ENCODE measurements at places on chromosomes 2 and 18.

GRCh38 chr2:186718903-186719302 lies 25.0 kb downstream of the FAM171B start:
- no peak for DNase-seq

DNA sequence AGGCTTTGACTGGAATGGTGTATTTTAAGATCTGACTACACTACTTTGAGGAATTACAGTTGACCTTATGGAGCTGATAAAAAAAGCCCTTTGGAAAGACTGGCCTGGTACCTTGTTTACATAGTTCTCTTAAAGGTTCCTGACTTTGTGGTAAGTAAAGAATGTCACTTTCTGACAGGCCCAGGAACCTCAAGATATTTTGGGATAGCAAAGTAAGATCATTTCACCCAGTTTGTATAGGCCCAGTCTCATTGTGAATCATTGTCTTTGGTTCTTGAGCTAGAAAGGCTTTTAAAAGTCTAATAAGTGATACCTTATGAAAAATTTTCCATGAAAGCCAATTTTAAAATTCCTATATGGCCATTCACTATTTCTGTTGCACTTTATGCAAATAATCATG lies 316.3 kb upstream of the LRRTM4 start:
- DNase-seq = no peak

DNA sequence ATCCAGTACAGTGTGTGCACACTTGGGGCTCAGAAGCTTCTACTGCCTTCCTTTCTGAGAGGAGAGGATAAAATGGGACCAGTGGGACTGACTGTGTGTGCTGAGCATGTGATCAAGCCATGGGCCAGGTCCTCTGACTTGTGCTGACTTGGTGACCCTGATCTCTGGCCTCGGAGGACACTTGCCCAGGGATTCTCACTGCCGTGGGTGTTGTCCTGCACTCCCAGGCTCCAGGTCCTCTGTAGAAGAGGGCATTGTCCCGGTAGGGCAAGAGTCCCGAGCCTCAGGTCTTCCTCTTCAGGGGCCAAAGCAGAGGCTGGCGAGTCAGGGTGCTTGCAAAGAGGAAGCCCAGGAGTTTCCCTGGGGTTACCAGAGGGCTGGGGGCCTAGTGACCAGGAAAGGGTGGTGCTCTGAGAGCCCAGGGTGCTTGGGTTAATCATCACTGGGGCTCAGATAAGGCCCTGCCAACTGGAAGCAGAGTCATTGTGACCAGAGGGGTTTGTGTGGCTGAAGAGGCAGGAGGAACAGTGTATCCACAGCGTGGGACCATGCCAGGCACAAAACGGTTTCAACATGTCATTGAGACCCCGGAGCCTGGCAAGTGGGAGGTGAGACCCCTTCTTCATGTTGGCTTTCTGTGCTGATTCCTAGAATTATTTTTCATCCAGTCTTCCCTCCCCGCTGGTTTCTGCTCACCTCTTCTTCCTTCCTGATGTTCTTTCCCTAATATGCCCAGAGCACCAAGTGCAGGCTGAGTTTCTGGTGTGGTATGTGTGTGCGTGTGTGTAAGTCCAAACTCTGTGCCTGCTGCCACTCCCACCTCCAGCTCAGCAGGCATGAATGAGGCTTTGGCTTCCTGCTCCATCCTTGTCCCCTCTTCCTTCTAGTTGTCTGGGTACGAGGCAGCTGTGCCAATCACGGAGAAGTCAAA lies at the start of gene GCKR:
GCKR (plus strand) TSS at position 483 of the 931 bp plus-strand sequence; CDS start at position 549, 66 bp downstream.
- DNase-seq = no peak

DNA sequence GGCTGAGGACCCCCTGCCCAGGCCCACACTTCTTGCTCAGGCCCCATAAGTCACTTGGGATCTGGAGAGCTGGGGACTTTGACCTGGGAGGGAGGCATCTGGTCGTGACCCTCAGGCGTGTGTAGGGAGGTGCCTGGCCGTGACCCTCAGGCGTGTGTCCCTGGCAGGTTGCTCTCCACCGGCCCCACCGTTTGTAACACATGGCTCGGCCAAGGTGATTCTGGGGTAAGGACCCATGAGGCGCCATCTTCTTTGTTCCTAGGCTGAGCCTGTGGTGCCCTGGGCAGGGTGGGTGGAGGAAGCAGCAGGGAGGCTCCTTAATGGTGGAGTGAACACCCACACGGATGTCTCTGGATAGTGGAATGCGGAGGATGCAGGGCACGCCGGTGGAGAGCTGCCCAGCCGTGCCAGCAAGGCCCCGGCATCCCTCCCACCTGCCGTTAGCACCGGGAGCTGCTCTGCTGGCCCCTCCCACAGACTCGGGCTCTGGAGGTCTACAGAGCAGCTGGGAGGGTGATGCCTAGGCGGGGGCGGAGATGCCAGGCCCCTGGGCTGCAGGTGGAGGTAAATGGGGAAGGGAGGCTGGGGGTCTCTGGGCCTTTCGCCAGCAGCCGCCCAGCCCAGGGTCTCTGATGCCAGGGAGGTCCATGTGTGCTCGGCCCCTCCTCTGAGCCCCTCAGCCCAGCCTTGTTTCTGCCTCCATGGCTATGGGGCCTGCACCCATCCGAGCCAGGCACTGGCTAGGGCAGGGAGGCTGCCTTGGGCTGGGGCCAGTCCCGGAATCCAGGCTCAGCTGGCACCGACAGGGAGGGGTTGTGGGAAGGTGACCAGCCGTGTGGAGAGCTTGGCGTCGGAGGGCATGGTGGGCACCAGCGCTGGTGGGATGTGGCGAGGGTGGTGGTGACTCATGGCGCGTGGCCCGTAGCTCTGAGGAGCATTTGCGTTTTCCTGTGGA lies 1.1 kb upstream of the GAL3ST2 start:
- no peak for DNase-seq

- DNase-seq = no peak
Observed at GRCh38 chr2:33655626-33656320, 56.7 kb upstream of the FAM98A start.

DNA sequence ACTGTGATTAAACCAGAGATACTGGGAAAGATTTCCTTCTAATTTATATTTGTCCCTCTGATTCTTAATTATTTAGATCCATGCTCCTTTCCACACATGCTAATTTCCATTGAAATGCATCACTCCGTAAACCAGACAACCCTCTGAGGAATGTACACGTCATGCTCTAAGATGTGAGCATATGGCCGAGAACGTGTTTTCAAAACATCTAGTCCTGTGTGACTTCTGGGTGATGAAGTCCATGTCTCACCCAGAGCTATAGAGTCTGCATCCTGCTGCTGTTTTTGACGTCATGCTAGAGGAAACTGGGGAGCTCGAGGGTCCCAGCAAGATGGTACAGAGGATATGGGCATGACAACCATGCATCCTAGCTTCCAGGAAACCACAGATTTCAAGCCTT lies 53.6 kb downstream of the CAPN13 start:
- DNase-seq = no peak

DNA sequence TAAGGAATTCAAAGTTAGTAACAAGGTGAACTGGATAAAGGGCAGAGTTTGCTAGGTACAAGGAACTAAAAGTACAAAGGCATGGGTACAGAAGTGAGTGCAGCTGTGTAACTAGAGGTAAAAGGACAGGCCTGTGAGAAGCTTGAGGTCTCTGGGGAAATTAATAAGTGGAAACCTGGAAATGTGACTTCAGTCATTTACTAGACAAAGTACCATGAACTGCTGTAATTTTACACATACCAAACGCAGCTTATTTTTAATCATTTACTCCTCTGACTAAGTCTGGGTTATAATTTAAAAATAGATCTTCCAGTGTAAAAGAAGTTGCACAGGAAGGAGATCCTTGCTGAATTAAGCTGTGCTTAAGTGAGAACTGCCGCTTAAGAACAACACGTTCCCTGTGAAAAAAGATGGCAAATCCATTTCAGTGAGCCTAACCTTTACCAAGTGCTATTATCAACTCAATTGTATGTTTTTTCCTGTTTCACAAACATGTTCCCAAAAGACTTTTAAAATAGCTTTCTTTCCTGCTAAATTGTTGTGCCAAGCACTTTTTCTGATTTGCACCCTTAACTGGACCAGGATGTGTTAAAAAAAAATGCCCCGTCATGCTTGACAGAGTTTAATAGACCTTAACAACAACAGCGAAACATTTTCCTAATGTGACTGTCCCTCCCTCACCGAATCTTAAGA lies 44.3 kb downstream of the CALCRL start:
- no peak for DNase-seq

DNA sequence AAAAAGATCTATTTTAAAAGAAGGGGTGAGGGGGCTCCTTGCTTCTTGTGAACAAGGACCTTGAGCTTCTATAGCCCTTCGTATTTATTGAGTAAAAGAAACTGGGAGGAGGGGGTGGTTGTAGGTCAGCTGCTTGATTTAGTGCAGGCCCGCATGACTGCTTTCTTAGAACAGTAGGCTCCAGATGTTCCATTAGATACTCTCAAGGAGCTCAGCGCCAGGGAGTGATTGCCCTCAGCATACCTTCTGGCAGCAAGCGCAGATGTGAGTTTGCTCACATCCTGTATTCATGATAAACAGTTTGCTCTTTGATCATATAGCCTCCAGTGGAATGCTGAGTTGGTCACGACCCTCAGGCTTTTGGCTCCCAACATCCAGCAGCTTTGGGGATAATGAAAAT lies 108.9 kb upstream of the XPO1 start:
- DNase-seq = no peak

GRCh38 chr2:46323730-46324129 lies 26.5 kb downstream of the EPAS1 start:
- DNase-seq = no peak

- DNase-seq = no peak
Observed at GRCh38 chr18:76757335-76757734, 65.0 kb upstream of the ZNF236 start.

DNA sequence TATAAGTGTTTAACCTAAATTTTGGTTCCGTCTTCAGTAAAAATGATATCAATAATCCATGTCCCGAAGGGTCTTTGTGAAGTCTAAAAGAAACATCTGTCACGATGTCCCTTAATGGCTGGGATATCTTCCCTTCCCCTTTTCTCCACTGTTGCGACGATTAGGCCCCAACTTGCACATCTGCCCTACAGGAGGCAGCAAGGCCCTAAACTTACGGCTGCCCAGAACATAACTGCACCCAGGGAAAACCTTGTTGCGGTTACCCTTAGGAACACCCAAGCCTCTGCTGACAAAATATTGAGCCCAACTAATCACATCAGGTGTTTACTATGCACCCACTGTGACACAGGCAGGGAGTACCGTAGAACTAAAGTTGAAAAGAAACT lies 1.3 kb upstream of the SMAD2 start:
- DNase-seq = peak; percentile 76

DNA sequence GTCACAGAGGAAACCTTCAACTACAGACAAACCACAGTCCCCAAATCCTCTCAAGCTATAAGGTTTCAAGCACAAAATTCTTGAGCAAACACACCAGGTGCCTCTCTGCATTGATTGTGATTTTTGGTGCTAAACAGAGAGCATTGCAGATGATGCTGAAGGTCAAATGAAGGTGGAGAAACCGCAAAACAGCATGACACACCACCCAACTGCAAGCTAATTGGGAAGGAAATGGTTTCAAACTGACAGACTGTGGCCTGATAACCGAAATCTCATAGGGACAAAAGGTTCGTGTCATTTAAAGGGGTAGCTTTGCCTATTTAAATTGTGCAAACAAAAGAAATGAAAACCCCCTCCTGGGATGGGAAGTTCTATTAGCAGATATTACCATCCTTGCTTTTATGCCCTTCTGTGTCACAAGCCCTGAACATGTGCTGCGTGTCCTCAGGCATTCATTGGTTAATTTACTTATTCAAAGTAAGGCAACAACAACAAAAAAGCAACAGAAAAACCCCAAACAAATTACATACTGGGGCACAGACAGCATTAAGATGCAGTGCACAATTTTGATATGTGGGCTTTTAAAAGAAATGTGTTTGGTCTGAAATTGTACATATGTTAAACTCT lies 154.9 kb downstream of the AQP4 start:
- DNase-seq = no peak

GRCh38 chr2:196384729-196385128 lies 213.4 kb upstream of the STK17B start:
- DNase-seq = no peak

- peak; percentile 53 for DNase-seq
Observed at GRCh38 chr2:10879624-10880585, 31.8 kb upstream of the KCNF1 start.

GRCh38 chr2:233446606-233447305 lies 92.5 kb downstream of the DGKD start:
- DNase-seq = no peak

GRCh38 chr2:100077456-100077855 lies 64.9 kb downstream of the AFF3 start:
- no peak for DNase-seq

- DNase-seq = peak; percentile 58
Observed at GRCh38 chr2:25257032-25257552, 84.6 kb downstream of the DNMT3A start.

DNA sequence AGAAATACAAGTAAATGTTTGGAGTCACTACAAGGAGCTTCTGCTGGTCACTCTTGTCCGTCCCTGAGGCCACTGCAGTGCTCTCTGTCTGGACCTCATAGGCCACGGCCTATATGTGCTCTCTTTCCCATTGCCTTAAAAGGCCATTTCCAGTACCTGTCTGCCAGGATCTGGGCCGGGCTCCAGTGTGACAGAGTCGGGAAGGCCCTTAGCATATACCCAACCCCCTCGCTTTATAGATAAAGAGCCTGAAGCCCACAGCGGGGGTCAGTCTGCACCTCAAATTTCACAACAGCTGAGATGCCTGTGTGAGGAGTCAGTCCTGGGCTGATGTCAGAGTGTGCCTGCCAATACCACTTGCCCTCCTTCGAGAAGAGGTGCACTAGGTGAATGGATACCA lies 39.9 kb downstream of the ADD2 start:
- peak; percentile 89 for DNase-seq

DNA sequence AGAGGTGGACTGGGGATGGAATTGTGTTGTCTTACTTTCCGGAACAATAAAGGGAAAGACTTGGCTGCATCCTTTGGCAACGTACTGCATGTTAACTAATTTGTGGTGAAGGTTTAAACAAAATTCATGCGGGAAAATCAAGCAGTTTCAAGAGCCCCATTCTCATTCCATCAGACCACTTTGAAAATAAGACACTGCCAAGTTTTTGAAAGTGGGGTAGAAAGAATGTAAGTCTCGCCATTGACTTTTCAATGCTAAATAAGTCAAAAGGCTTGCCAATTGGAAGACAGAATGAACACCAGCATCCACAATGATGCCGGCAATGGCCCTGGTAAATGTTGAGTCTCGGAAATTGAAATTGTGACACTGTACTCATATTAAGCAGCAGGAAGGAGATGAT lies 322.0 kb downstream of the RND3 start:
- DNase-seq = no peak

DNA sequence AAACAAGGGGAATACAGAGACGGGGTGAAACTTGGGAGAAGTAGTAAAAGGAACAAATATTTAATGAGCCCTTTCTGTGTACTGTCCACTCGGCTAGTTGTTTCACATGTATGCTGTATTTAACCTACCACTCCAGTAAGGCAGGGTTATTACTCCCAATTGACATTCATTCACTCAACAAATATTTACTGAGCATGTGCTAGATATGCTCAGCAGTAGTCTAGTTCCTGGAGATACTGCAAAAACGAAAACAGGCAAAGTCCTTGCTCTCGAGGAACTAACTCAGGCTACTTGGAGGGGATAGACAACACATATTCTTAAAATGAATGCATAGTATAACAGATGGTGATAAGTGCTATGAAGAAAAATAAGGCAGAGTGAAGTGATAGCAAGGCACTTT lies 207.3 kb downstream of the SS18 start:
- no peak for DNase-seq

GRCh38 chr18:76504749-76505148 lies 9.7 kb upstream of the ZNF516 start:
- DNase-seq = no peak

Data from GM23338 (cell line).